ENCODE measurements at places on chromosomes 13 and 19.

GRCh38 chr13:51222037-51222685 is at the start of gene FAM124A:
Gene FAM124A, plus strand, starts transcription at chr13:51222398. Its CDS starts 104 bp downstream, at chr13:51222502.
- DNase-seq: no peak

- DNase-seq: no peak
Observed at GRCh38 chr19:55441692-55442321, 1.3 kb downstream of the SHISA7 start.

DNA sequence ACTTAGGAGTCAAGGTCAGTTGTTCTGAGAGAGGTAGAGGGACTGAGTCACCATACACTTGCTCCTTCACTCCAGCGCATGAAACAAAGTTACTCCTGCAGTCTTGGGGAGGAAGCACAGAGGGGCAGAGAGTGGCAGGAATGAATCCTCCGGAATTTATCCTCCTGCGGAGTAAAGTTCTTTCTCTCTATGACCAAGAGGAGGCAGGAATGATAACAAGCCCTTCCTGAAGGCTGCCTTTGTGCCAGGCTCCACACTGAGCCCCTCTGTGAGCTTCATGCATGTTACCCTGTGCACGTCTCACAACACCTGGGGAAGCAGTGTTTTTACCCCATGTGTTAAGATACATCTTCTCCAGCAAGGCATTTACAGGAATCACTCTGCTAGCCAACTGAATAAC is 458.4 kb downstream of the KLF12 start:
- DNase-seq: no peak

- no peak for DNase-seq
Observed at GRCh38 chr19:33865306-33865705, 68.6 kb downstream of the KCTD15 start.

DNA sequence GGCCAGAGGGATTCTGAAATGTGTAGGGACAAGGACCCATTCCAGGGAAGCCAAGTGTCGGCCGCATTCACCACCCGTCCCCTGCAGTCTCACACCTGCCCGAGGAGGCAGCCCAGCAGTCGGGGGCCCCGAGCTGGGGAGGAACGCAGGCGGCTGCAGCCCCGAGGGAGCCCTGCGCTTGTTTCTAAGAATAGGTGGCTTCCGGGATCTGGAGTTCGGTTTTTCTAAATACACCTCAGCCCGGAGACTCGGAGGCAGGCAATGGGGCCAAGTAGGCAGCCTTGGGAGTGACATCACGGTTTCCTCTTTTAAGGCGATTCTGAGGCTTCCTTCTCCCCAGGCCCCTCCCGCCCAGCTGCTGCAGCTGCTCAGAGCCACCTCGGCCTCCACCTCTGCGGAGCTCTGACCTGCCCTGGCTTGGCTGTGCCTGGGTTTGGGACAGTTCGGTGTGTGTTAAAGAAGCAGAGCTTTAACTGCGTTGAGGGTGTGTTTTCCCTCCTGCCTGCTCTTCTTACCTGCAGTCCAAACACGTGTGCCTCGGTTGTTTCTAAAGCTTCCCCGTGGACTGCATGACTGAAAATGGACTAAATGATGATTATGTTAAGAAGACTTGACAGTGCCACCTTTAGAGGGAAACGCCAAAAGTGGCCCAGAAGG is 80.5 kb downstream of the COL4A2 start:
- DNase-seq: no peak

- no peak for DNase-seq
Observed at GRCh38 chr19:54069470-54069869, 5.8 kb upstream of the VSTM1 start.

DNA sequence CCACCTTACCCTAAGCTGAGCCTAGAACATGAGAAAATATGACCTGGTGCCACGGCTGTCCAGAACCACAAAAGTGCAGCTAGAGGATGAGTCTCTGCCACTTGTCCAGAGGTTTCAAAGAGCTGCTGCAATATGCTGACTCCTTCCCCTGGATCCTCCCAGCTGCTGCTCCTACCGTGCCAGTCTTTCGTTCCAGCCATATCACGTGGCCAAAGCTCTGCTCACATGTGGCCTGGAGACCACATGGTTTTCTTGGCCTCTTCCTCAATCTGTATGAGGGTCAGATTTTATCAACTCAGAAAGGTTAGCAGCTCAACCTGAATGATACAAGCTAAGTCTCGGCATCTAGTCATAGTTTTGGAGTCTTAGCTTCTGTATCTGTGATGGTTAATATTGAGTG is 3.2 kb upstream of the SACS start:
- DNase-seq: no peak

GRCh38 chr13:75636436-75637180 is 478 bp downstream of the LMO7 start:
- DNase-seq: no peak

DNA sequence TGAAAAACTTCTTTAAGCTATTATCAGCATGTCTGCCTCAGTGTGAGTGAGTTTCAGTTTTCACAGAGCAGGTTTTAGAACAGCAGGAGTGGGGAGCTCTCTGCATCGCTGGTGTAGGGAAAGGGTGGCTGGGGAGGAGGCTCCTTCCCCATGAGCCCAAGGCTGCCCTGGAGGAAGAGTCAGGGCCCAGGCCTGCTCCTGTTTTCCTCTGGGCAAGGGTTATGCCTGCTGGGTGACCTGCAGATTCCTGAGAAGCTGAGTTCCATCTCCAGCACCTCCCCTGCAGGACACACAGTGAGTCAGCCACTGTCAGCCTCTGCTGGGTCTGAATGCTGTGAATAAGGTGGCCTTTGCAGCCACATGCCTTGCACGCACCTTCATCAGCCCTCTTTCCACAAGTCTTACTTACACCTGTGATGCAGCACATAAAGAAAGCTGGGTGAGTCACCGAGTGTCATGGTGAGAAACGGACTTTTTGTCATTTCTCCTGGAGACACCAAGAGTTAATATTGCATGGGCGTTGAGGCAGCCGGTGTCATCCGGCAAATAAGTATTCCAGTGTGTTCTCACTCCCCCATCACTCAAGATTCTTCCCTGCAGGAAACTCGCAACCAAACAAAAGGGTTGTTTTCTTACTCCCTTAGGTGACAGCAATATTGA is 186.4 kb upstream of the KL start:
- DNase-seq: no peak

DNA sequence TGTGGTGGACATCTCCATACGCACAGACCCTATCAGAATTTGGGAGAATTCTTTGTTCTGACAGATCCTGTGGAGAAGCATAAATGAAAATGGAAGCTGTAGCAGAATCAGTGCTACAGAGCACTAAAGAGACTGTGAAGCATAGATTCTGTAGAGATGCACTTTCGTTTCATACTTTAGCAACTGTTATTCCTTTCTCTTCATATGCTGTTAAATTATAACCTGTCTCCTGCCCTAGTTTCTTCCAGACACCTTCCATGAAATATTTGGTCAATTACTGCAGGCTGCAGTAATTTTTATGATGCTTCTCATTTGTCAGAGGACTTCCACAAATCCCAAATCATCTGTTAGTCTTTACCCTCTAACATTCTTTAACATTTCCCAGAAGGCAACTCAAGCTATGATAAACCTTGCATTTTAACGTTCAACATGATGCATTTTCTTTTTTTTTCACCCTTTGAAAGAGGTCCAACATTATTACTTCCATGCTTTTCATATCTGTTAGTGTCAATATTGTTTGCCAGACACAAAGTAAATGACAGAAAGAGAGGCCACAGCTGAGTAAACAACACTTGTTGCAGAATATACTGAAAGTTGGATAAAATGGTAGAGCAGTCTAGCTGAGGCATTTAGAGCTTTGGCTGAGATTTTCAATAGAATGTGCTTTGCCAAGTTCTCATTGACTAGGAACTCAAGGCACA is 412.7 kb downstream of the LMO7 start:
- no peak for DNase-seq

- DNase-seq: no peak
Observed at GRCh38 chr13:83077499-83077898, 804.8 kb downstream of the SLITRK1 start.

DNA sequence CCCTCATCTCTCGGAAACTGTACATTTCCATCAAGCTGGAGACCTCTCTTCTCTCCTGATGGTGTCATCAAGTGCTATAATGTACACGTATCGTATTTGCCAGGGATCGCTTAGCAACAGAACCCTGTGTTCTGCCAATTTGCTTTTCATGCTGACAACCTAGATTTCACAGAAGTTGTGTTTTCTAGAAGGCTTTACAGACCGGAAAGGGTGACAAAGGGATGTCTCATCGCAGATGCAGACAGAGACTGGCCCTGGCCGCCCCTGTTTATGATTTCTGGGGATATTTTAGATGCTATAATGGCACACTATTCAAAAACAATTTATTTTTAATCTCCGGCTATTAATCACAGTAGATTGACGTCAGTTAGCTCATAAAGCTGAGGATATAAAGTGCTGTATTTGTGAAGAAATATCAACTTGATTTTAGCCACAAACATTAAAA is 291.4 kb downstream of the IRS2 start:
- DNase-seq: no peak

DNA sequence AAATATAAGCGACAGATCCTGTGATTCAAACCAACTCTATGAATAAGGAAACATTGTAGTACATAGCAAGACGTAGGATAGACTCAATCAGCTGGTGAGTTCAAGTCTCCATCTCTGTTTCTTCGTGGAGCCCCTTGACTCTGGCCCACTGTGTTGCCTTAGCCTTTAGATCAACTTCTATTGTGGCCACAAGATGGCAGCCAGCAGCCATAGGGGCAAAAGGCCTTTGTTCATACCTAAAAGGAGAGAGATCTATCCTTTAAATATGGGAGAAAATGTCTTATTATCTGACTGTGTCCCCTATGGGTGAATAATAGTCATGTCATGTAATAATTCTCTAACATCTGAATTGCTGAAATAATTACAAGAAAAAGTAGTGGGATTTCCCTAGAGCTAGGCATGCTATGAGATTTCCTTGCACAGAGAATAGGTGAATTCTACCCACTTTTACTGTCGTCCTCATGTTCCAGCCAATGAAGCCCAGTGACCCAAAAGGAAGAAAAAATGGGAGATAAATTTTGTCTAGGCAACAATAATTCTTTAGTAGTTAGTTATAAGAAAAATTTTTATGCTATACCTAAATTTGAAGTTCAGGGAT is 129.4 kb downstream of the PCDH20 start:
- no peak for DNase-seq

GRCh38 chr19:10952809-10953208 is 8.0 kb upstream of the SMARCA4 start:
- DNase-seq: no peak

- no peak for DNase-seq
Observed at GRCh38 chr13:110640591-110641029, 25.3 kb downstream of the NAXD start.

GRCh38 chr19:19594381-19594780 is 24.1 kb downstream of the PBX4 start:
- no peak for DNase-seq

GRCh38 chr13:48258002-48258401 is 25.0 kb downstream of the ITM2B start:
- no peak for DNase-seq

- no peak for DNase-seq
Observed at GRCh38 chr19:42247640-42248199, 5.3 kb upstream of the GSK3A start.

- no peak for DNase-seq
Observed at GRCh38 chr13:41648314-41648935, 191.1 kb downstream of the RGCC start.

- peak; percentile 27 for DNase-seq
Observed at GRCh38 chr19:4352701-4353121, 9.3 kb downstream of the MPND start.

GRCh38 chr13:33554919-33555791 is 262.8 kb upstream of the RFC3 start:
- no peak for DNase-seq

- DNase-seq: no peak
Observed at GRCh38 chr13:36211567-36211966, 2.8 kb downstream of the SOHLH2 start.

DNA sequence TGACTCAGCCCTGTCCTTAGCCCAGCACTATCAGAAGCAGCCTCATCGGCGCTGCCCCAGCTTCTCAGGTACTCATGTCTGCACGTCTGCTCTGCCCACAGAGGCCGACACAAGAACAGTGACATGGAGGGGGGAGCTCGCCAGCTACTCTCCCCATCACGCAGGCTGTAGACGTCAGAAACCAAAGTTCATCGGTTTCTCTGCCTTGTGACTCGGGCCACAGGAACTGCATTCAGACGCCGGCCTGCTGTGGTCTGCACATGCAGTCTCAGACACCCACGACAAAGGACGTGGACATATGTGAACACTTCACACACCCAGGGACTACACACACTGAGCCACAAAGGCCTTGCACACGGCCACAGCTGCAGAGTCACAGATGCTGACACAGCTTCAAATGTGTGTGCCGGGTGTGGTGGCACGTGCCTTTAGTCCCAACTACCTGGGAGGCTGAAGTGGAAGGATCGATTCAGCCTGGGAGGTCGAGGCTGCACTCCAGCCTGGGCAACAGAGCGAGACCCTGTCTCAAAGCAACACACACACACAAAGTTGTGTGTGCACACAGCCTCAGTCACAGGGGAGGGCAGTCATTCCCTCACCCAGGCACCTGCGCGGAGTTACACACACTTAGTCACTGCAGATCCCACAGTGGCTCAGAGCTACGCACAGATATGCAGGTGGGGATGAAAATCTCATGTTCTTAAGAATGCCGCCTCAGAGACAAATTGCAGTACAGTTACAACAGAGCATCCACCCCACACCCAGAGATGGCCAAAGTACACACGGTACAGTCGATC is 4.9 kb upstream of the ZFP36 start:
- DNase-seq: peak; percentile 63

- no peak for DNase-seq
Observed at GRCh38 chr19:47549261-47549862, 23.6 kb downstream of the ZNF541 start.

DNA sequence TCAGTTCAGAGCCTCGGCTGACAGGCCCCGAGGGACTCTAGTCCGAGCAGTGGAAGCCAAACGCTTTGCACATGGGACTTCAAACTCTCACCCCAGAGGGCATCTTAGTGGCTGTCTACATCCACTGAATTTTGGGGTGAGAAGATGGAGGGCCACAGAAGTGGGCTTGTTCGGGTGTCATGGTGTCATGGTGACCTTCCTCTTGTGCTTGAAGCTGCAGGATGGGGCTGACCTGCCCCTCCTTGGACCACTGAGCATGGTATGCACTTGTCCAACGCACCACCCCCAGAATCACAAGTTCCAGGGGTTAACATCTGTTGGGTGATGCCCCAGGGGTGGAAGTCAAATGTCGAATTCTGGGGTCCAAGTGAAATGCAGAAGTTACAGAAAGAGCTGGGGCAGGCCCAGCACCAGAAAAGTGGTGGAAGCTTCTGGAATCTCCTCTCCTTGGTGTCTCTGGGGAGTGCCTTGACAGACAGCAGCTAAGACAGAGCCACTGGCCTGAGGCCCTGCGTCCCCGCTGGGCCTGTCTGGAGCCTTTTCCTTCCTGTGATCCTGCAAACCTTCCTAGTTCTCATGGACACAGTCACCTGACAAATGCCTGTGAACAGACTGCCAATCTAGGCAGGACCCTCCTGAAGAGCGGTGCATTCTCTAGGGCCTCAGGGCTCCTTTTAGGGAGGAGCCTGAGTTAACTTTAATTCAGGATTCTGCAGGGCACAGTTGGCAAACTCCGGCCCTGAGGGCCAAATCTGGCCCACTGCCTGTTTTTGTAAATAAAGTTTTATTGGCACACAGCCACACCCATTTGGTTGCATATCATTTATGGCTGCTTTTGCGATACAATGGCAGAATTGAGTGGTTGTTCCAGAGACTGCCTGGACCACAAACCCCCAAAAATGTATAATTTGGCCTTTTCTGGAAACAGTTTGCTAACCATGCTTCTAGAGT is 65.1 kb upstream of the RANBP3 start:
- no peak for DNase-seq

- DNase-seq: no peak
Observed at GRCh38 chr19:50039968-50040367, 14.2 kb downstream of the ZNF473 start.

Measured in stimulated activated CD8-positive, alpha-beta memory T cell treated with anti-CD3 and anti-CD28 coated beads, Interleukin-7, amount 100 ng/mL, for 1 hour (primary cell).